ENCODE measurements at places on chromosomes 7 and 10.

- DNase-seq, result no peak
These were observed 57.1 kb upstream of the IGFBP3 start for GRCh38 chr7:45978010-45978681.

DNA sequence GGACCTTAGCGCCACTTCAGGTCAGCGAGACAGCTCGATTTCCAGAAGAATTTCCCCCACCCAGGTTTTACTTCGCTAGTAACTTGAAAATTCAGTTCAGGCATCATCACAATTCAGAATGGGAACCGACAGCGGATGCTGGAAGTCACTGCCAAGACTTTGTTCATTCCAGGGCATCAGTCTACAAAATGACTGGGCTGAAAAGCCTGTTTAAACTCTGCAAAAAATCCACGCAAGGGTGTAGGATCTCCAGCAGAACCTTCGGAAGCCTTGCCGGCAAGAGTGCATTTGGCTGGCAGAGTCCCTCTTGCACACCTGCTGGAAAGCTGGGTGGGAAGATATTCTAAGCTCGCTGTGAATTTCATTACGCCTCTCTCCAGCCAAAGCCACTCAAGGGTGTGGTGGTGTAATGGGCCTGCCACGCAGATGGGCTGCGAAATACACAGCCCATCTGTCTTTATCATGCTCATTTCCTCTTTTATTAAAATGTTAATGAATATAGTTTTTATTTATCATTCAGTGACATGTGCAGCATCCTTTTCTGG is 672.0 kb upstream of the FOXK1 start:
- DNase-seq, result no peak

DNA sequence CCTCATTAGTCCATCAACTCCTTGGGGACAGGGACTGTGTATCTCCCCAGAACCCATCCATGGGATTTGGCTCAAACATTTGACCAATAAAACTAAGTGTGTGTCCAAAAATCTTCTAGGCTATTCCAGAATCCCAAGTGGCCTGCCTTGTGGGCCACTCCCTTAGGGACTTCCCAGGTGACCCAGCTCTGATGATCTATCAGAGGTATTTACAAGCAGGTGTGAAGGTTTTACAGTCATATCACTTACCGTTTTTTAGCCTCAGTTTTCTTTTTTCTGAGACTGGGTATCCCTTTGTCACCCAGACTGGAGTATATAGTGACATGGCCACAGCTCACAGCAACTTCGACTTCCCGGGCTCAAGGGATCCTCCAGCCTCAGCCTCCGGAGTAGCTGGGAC is 64.4 kb downstream of the PIP4K2A start:
- no peak for DNase-seq

GRCh38 chr7:122217125-122217524 is 73.1 kb upstream of the AASS start:
- DNase-seq, result no peak

- DNase-seq, result no peak
These were observed at the start of gene PALD1 for GRCh38 chr10:70478191-70479164. Gene PALD1, plus strand, starts transcription at chr10:70478767. Its CDS starts 47,185 bp downstream, at chr10:70525952.

DNA sequence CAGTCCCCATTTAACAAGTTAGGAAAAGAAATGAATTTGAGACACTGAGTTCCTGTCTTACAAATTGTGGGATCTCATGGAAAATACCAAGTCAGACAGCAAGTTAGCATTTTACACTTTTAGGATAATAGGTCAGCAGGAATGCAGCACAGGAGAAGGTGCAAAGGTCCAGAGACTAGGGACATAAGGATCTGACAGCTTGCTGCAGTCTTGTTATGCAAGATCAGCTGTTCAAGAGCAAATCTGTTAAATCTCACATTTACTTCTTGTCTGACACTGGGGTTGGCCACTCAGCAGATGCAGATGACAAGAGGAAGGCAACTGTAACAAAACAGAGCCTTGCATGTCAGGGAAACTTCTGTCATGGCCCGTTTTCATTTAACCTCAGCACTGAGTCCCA is 239.6 kb downstream of the PHF14 start:
- no peak for DNase-seq

DNA sequence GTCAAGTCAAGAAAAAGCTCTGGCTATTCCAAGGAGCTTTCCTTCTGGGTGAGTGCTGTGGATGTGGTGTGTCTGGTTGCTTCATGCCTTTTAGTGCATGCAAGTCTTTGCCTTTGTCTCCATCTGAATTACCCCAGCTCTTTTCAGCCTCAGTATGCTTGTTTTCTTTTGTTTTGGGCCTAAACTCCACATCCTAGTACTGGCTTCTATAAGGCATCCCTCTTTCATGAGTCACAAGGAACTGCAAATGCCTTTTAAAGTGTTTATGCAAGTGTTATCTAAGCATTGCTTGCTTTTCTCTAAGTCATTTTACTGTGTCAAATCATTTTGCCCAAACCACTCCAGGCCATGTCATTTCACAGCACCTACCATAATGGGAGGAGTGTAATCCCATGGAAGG is 132.1 kb downstream of the PLCE1 start:
- DNase-seq, result no peak

DNA sequence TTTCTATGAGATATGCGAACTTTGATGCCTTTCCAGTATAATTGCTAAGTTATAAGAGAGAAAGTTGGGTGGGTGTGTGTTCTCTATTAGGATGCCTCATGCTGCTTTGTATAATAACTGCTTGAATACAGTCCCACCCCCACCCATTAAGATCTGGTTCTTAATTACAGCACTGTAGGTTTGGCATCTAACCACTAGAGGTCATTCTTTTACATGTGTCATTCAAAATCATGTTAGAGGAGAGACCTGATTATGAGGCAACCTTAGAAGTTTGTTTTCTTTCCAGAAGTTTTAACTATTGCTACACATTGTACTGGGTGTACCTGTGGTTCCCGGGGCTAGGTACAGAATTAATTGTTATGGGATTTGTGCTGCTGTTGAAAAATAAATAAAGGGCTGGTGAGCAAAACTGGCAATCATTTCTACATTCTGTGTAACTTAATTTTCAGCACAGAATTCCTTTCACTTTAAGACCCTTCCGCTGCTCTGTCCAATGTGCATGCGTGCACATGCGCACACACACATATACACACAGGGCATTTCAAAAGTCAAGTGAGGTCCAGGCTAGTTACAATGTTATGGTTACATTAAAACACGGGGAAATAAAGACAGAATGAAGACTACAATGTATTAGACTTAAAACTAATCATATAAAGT is 1156.3 kb downstream of the SORCS3 start:
- no peak for DNase-seq

- DNase-seq, result no peak
These were observed 187.2 kb downstream of the PPP1R3A start for GRCh38 chr7:113731571-113731970.

- DNase-seq, result no peak
These were observed 26.5 kb upstream of the ZNF107 start for GRCh38 chr7:64639267-64640001.

DNA sequence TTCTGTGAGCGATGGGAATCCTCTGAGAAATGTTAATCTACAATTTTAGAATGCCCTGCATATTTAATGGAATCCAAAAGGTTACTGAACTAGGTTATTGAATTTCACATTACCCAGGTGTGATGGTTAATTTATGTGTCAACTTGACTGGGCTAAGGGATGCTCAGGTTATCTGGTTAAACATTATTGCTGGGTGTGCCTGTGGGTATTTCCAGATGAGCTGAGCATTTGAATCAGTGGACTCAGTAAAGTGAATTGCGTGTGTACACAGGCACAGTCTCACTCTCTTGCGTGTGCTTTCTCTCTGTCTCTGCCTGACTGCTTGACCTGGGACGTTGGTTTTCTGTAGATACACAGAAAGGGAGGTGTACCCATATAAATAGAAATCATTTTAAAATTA is 21.7 kb downstream of the RNF32 start:
- no peak for DNase-seq

GRCh38 chr7:112571852-112572607 is 91.2 kb downstream of the LSMEM1 start:
- no peak for DNase-seq

DNA sequence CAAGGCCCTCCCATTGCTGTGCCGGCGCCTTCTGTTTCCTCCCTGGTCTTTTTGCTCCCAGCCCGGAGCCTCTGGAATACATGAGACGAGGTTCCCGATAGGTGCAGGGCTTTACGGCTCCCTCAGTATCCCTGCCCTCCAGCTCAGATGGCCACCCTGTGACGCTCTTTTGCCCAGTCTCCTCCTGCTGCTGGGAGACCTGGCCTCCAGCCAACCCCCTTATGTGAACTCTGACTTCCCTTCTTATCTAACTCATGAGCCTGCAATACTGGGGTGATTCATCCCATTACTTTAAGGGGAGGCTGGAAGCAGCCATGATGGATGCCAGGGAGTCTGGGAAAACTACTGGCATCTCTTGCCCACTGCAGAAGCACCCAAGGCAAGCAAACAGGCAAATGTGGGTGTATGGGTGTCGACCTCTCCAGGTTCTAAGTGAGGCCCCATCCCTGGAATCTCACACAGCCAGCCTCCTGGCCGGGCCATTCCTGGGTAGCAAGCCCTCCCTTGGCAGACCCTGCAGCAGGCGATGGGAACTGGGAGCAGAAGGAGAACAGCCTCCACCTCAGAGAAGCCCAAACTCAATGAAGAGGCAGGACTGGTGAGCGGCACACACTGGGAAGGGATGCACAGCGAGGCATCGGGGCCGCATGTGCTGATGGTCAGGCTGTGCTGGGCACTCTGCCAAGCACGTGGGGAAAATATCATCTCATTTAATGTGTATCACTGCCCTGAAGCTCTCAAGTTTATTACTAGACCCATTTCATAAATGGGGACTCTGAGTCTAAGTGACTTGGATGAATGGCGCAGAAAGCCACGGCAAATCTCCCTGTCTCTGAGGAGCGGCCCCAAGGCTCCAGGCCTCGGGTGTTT is 97.5 kb downstream of the FAM53B start:
- no peak for DNase-seq

DNA sequence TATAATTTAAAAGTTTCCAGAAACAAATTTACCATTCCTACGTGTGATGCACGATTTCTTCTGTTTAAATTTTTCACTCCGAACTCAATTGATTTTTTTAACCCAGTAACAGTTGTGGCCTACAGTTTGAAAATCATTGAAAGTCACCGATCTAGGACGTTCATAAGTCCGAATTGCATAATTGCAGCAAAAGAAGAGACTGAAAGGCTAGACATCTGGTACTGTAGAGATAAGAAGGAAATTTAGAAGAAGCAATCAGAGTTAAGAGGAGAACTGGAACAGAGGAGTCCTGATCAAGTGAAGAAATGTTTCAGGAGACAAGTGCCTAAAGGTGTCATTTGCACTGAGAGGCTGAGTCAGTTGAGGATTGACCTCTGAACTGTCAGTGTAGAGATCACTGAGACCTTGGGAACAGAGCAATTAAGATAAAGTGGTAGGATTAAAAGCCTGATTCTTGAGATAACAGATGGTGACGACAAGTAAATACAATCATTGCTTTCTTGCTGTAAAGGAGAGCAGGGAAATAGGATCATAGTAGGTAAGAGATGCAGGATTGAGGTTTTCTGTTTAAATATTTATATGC is 73.5 kb downstream of the ZFAND4 start:
- DNase-seq, result no peak

DNA sequence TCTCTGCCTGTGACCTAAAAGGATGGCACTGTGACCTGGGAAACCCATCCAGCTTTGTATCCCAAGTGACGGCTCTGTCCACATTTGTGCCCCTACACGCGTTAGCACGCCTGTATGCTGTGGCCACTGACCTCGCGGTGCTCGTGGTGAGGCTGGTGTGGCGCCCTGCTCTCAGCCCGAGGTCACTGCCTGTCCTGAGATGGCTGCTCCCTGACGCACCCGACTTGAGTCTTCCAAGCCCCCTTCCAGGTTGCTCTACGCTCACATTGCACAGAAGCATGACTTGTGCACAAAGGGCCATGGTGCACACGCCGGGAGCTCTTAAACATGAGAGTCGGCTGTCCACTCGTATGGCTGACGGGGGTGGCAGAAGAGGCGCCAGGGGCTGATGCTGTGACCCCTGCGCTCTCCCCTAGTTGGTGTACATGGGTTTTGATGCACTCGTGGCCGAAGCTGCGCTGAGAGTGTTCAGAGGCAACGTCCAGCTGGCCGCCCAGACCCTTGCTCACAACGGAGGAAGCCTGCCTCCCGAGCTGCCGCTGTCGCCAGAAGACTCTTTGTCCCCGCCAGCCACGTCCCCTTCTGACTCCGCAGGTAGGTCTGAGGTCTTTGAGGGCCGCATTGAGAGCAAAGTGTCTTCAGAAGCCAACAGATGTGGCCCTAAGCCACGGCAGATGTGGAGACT is 33.5 kb downstream of the WDR86 start:
- no peak for DNase-seq

DNA sequence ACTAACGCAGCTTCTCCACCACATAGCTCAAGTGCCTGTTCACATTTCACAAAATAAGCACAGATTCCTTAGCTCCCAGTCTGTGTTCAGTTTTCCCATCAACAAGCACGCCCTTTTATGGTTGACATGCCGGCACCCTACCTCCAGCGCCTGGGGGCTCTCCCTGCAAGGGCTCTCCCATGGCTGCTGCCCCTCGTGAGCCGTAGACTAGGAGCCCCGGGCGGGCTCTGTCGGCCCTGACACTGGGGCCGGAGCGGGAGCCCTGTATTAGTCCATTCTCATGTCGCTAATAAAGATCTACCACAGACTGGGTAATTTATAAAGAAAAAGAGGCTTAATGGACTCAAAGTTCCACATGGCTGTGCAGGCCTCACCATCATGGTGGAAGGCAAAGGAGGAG is 34.0 kb upstream of the PRKAR1B start:
- no peak for DNase-seq
